ENCODE measurements at places on chromosomes 5 and 9.

DNA sequence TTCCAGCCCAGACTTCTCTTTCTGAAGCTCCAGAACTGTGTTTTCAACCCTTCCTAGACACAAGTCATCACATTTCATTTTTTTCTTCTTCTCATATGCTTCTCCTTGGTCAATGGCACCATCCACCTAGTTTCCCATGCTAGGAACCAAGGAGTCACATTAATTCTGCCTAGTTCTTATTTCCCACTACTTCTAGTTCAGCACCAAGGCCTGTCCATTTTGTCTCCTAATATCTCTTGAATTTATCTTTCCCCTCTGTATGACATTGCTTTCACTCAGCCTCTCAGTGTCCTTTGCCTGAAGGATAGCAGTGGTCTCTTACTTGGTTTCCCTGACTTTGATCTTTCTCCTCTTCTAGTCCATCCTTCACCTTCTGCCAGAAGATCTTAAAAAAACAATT lies 38.8 kb downstream of the ARHGEF28 start:
- no peak for DNase-seq

DNA sequence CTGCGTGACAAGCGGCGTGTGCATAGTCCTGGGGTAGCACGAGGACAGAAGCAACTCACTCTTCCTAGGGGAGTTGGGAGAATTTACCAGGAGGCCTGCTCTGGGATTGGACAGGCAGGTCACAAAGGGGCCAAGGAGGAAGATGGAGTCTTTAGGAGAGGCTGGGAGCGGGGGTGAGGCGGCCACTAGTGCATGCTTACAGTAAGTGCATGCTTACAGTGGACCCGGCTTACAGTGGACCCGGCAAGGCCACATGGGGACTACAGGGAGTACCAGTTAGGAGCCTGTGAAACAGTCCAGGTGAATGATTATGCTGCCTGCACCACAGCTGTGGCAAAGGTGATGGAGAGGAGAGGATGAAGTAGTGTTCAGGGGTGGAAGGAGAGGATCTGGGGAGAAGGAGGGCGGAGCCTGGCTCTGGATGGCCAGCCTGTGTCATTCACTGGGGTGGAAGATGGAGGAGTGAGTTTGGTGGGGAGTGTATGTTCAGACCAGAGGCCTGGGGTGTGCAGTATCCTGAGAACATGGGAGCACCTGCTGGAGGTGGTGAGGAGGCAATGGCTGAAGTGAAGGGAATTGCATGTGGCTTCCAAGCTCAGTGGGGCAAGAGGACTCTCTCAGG lies 78.7 kb downstream of the CRB2 start:
- DNase-seq = no peak

GRCh38 chr9:128224877-128225276 lies 21.7 kb downstream of the DNM1 start:
- no peak for DNase-seq

DNA sequence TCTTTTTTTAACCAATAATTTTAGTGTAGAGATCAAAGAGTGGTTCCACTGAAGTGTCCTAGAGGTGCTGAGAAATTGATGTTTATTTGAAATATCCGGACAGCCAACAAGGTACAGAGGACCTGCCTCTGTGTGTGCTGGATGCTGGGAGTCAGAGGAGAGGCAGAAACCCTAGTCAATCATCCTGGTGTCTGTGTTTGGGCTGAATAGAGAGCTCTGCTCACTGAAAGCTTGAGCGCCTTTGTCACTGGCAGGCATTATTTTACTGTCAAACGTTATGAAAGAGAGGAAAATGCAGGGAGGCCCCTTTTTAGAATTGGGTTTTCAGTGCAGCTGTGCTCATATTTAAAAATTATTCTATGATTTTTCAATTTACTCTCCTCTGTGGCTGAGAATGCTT lies 480.3 kb upstream of the TYRP1 start:
- DNase-seq = no peak

DNA sequence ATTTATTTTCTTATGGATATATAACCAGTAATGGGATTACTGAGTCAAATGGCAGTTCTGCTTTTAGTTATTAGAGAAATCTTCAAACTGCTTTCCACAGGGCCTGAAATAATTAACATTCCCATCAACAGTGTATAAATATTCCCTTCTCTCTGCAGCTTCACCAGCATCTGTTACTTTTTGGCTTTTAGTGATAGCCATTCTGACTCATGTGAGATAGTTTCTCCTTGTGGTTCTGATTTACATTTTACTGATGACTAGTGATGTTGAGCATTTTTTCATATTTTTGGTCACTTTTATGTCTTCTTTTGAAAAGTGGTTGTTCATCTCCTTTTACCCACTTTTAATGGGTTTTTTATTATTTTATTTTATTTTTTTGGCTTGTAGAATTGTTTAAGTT lies 1290.3 kb upstream of the CDH9 start:
- no peak for DNase-seq

Data from GF-D8 (cell line).